Fibroblast of gingiva (primary cell): ENCODE measurements at places on chromosomes 4 and X.

DNA sequence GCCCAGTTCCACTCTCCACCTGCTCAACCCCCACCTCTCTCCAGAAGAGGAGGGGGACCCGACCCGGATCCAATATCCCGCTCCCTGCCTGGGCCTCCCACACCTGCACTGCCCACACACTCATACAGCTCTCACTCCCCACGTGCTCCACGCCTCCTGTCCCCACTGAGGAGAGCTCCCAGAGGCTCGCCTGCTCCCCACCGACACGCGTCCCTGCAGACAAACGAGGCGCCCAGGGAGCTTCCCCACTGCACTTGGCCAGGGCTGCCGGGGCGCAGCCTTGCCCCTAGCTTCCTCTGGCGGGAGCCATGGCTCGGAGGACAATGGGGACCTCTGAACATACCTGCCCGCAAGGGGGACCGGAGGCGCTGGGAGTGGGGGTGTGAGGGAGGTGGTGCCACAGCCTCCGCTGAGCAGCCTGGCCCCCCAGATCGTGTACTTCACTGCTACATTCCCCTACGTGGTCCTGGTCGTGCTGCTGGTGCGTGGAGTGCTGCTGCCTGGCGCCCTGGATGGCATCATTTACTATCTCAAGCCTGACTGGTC is 5.0 kb downstream of the SLC6A8 start:
- no peak for DNase-seq

DNA sequence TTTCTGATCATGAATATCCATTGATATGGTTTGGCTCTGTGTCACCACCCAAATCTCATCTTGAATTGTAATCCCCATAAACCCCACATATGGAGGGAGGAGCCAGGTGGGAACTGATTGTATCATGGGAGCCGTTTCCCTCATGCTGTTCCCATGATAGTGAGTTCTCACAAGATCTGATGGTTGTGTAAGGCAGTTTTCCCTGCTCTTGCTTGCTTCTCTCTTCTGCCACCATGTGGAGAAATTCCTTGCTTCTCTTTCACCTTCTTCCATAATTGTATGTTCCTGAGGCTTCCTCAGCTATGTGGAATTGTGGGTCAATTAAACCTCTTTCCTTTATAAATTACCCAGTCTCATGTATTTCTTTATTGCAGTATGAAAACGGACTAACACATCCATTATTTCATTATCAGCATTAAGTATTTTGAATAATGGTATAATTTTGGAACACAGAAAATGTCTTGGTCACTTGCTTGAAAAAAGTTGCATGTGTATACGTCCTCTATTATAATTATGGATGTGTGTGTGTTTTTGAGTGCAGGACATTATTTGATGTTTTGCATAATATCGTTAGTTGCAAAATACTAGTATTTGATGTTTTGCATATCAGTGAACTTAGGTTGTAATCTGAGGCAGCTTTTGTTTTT is 334.6 kb downstream of the PCDH10 start:
- DNase-seq = peak; percentile 49

DNA sequence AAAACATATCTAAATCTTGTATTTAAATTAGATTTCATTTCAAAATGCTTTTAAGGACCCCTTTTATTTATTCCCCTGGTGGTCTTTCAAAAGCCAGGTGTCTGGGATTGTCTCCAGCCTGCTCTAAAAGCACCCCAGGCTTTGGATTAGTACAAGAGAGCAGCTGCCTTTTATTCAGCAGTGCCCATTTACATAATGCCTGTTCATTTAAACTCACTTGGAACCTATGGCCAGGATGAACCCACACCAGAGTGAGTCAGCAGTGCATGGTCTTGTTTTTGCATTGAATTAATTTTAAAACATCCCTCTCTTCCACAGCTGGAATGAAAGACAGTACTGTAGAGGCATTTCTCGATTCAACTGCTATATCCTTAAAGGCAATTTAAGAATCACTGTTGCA is 64.1 kb upstream of the TENM3 start:
- DNase-seq = peak; percentile 55

- no peak for DNase-seq
These were observed 25.7 kb upstream of the TRPC3 start for GRCh38 chr4:121977251-121978171.

DNA sequence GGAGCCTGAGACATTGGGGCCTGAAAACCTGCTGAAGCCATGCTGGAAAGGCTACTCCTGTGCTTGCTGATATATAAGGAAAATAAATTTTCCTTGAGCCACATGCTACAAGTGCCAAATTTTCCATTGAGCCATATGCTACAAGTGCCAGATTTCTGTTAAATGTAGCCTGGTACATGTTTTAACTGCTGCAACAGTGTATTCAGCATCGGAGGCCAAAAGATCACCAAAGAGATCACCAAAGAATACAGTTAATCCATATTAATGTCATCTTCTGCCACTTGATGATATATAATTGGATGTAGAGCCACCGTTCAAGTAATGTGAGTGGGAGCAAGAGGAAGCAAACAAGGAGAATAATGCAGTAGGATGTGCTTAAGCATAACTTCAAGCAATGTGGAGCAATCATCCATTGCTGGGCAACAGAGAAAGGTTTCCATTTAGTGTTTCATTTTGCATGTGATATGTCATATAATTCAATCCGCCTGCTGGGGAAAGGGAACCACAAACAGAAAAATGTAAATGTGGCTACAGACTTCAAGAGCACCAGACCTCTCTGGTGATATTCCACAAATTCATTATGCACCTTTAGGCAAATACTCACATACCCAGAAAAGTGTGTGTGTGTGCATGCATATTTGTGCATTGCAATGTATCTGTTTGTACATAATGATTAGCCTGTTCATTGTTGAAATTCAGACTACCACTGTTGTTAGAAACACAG is 295.9 kb downstream of the KCNIP4 start:
- DNase-seq = peak; percentile 12

DNA sequence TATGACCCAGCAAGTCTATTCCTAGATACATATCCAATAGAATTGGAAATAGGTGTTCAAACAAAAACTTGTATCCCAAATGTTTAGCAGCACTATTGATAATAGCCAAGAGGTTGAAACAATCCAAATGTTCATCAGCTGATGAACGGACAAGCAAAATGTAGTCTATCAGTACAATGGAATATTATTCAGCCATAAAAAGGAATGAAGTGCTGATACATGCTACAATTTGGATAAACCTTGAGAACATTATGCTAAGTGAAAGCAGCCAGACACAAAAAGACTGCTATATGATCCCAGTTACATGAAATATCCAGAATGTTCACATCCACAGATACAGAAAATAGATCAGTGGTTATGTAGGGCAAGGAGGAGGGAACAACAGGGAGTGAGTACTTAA is 50.1 kb downstream of the PLAC1 start:
- DNase-seq = no peak

- DNase-seq = no peak
These were observed 140.8 kb upstream of the SFRP2 start for GRCh38 chr4:153929675-153930074.

DNA sequence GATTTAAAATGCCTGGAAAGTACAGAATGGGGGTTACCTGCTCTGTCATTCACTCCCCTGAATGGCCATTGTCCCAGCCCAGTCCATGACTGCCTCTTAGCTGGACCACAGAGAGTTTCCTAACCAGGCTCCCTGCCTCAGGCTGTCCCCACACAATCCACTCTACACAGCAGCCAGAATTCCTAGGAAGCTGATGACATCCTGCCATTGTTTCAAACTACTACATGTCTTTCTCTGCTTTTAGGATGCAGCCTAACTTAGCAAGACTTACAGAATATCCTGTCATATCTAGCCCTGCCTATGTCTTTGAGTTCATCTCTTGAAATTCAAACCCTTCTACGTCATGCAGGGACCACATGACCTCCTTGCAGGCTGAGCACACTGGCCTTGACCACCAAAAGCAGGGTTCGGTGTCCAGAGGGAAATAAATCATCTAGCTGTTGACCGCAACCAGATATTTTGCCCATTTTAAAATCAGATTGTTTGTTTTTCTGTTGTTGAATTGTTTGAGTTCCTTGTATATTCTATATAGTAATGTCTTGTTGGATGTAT is 16.1 kb upstream of the CRMP1 start:
- DNase-seq = no peak

GRCh38 chr4:93776386-93777080 is 52.0 kb upstream of the ATOH1 start:
- peak; percentile 35 for DNase-seq

DNA sequence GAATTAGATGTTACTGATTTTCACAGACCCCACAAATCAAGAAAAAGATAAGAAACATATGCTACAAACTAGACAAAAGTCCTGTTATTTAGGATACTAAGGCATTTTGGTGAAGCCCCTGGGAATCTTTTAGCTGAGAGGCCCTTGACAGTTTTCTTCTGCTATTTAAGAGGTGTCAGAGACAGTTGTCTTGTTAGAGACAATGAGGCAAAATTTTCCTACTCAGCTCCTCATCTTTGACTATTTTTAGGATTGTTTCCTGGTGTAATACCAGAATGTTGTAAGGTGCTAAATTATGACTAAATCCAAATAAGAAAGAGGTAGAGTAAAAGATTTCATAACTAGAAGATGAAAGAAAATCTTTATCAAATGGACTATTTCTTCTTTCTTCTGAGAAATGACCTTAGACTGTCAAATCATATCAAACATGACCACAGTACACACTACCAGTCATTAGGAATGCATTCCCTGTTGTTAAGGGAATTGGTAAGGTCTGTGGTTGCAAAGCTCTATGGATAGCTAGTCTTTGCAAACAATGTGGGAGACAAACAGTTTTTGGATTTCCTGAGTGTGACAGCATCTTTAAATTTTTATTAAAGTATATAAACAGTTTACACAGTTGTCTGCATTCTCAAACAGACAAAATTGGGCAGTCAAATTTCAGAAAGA is 926.1 kb downstream of the ADGRL3 start:
- no peak for DNase-seq

GRCh38 chr4:184053434-184053833 is 148.3 kb downstream of the STOX2 start:
- DNase-seq = no peak

GRCh38 chr4:168569066-168569930 is 72.4 kb downstream of the PALLD start:
- no peak for DNase-seq

GRCh38 chrX:44147130-44147529 is 173.9 kb upstream of the NDP start:
- DNase-seq = no peak

DNA sequence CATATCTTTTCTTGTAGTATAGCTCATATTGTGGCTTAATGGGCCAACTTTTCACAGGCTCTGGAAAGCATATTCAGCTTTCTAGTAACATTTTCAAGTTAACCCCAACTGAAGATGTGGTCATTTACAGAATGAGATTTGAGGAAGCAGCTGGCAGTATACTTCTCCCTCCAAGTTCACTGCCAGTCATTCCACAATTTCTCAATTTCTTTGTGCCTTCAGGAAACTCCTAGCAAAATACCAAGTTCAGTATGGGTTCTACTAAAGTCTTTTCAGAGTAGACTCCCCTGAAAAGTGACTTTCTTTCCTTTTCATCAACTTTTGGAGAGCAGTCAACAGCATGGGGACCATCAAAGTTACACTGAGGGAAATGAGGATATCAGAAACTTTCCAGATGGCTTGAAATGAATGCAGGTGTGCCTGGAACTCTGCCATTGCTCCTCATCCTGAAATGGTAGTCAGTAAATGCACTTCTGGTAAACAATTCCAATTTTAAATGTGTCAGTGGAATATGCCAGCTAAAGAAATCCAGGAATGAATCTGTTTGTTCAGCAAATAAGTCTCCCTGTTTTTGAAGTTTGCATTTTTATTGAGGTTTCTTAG is 81.5 kb upstream of the TEX13D start:
- DNase-seq = no peak
